Hepatocyte (in vitro differentiated cells): ENCODE measurements at places on chromosomes 5 and 9. TPM values are rescaled to one million over a fixed set of nuclear protein-coding genes. Genes with fewer than 3 reads are reported as not detected.

GRCh38 chr9:98603821-98604383, 104.8 kb downstream of the GABBR2 start:
- no peak for DNase-seq

- no peak for DNase-seq
These were observed 176.4 kb upstream of the IER5L start for GRCh38 chr9:129354498-129354897.

CORO2A gene
- total RNA-seq: 24.6 and 27.1 TPM in 2 replicates

ADAMTSL1 gene
- total RNA-seq: 18.2 and 24.0 TPM in 2 replicates

DNA sequence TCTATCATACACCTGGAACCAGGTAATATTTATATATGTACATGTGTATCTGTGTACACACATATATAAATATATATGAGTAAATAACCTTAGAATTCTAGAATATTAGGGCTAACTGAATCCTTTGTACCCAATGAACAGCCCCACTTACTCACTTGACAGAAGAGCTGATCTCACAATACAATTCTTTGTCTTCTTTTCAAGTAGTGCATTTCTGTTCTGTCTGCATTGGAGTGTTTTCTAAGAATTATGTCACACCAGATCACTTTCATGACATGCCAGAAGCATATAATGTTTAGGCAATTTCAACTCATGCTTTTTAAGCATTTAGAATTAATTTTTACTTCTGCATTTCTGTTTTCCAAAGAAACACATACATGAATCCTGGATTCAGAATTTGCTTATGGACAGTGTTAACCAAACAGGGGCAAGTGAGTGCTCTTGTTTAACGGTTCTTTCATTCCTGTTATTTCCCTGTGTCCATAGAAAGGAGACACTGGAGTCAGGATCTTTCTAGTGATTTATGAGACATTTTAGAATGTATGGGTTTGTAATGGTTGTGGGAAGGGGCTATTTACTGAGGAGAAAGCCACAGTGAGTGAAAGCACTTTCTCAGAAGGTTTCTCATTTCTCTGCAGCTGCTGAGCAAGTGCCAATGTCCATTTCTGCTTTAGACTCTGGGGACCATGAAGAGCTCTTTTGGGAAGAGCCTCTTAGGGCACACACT, 123.2 kb downstream of the RMI1 start:
- no peak for DNase-seq

DNA sequence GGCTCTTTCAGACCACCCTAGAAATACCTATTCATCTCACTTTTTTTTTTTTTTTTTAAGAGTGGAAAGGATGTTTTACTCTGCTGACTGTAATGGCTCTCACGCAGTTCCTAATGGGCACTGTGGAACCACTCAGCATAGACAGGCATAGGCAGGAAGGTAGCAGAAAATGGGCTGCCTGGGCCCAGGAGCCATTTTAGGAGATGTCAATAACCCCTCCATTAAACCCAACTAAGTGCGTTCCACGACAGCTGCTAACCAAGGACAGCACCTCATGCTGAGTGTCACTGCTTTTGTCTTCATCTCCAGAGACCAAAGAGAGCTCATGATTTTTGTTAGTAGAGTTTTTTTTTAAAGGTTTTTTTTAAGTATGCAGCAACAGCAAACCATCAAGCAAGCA, 15.3 kb downstream of the MAP1B start:
- no peak for DNase-seq
